Diencephalon (tissue), 1 donor: ENCODE measurements at places on chromosomes 3 and 15. TPM values are rescaled to one million over a fixed set of nuclear protein-coding genes. Genes with fewer than 3 reads are reported as not detected.

The SRGAP3 gene
- total RNA-seq: 106 TPM

The WDR93 gene
- total RNA-seq: 2.1 TPM

The CDHR4 gene
- total RNA-seq: 0.23 TPM

The ZNF717 gene
- total RNA-seq: 28.4 TPM

The CLEC3B gene
- total RNA-seq: 34.4 TPM

The LSMEM2 gene
- 1.2 TPM for total RNA-seq

The ALCAM gene
- 181 TPM for total RNA-seq

The ZPLD1 gene
- 0.46 TPM for total RNA-seq

The SI gene
- under 0.01 TPM for total RNA-seq

The CRYGS gene
- 2.1 TPM for total RNA-seq

The CLK3 gene
- 29.3 TPM for total RNA-seq

The RTP1 gene
- total RNA-seq: 3.2 TPM

The UBAP1L gene
- 5.8 TPM for total RNA-seq

The BFSP2 gene
- total RNA-seq: not detected

The ROPN1B gene
- 3.2 TPM for total RNA-seq

The MYL3 gene
- 1.2 TPM for total RNA-seq

The SLMAP gene
- 63.4 TPM for total RNA-seq

The SCAMP5 gene
- 82.1 TPM for total RNA-seq

The DGKG gene
- total RNA-seq: 15.0 TPM

The ZBTB20 gene
- total RNA-seq: 61.1 TPM

The DNASE1L3 gene
- not detected for total RNA-seq

The DUOX2 gene
- under 0.01 TPM for total RNA-seq

The ROPN1 gene
- total RNA-seq: not detected

The ATP10A gene
- 1.8 TPM for total RNA-seq

The LCMT2 gene
- total RNA-seq: 15.9 TPM

The GOLGA6D gene
- total RNA-seq: not detected

The CLDN1 gene
- total RNA-seq: 3.0 TPM

The STXBP5L gene
- 23.8 TPM for total RNA-seq

The C3orf20 gene
- total RNA-seq: 0.23 TPM

The SLC22A14 gene
- total RNA-seq: 0.69 TPM

The CHL1 gene
- total RNA-seq: 745 TPM

The SLC15A2 gene
- total RNA-seq: 29.5 TPM

The PLXND1 gene
- 26.8 TPM for total RNA-seq

The FANCD2OS gene
- total RNA-seq: not detected

The TRIM42 gene
- not detected for total RNA-seq

The ECE2 gene
- 18.7 TPM for total RNA-seq

The LSG1 gene
- 36.0 TPM for total RNA-seq

The FBXO40 gene
- total RNA-seq: not detected

The MORC1 gene
- total RNA-seq: 0.23 TPM

The RPL35A gene
- total RNA-seq: 841 TPM
